ENCODE measurements at places on chromosomes 13 and 19.

GRCh38 chr19:44810234-44811121 lies 1.6 kb downstream of the BCAM start:
- DNase-seq: no peak

GRCh38 chr13:51360489-51360888 lies 21.0 kb downstream of the SERPINE3 start:
- DNase-seq: no peak

DNA sequence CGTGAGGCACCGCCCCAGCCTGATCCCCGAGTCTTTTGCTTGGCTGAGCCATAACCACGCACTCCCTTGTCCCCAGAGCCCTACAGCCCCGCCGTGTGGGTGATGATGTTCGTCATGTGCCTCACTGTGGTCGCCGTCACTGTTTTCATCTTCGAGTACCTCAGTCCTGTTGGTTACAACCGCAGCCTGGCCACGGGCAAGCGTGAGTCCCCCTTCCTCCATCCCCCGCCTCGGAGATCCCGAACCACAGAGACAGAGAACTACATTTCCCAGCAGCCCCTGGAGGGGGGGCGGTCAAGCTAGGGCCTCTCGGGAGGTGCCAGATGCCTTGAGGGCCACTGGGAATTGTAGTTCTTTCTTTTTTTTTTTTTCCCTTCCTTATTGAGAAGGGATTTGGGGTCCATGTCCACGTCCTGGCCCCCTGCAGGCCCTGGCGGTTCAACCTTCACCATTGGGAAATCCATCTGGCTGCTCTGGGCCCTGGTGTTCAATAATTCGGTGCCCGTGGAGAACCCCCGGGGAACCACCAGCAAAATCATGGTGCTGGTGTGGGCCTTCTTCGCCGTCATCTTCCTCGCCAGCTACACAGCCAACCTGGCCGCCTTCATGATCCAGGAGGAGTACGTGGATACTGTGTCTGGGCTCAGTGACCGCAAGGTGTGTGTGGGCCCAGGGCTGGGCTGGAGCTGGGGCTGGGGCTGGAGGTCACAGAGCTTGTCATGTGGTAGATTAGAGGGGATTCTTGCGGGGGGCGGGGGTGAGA lies 25.9 kb downstream of the GRIN2D start:
- DNase-seq: peak; percentile 69

GRCh38 chr19:6030214-6030507 lies 52.2 kb upstream of the RANBP3 start:
- no peak for DNase-seq

DNA sequence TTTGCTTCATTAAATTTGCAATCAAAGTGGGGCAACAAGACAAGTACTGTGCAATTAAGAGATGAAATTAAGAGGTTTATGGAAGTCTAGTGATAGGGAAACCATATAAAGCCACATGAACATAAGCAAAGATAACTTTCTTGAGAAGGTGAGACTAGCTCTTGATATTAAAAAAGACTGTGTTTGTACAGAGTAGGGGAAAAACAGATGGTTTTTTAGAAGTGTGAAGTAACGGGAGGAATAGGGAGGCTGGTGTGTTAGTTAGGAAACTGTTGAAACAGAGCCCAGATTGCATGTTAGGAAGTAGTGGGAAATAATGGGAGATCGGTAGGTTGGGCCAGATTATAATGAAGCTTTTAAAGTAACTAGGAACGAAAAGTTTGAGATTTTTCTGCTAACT lies 149.8 kb upstream of the FREM2 start:
- no peak for DNase-seq

DNA sequence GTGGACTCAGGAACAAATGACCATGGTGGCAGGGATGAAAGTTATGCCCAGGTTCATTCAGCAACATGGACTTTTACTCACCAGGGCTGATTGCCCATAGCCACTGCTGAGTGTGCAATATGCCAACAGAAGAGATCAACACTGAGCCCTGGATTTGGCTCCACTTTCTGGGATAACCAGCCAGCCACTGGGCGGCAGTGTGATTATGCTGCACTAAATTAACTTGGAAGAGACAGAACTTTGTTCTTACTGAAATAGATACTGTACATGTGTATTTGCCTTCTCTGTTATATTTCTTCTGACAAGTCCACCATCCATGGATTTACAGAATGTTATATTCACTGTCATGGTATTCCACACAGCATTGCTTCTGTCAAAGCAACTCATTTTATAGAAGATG lies 257.4 kb downstream of the TDRD3 start:
- DNase-seq: no peak

- no peak for DNase-seq
These were observed 6.9 kb downstream of the KCNC3 start for GRCh38 chr19:50322234-50322633.

All from CD4-positive, alpha-beta T cell treated with Interleukin-4 for 4 hours (primary cell).